ENCODE measurements at places on chromosomes 7 and 10.
A peak's percentile ranks its signal among the peaks of the same experiment; 100 is the strongest.

GRCh38 chr7:141593134-141593533 lies 41.9 kb downstream of the AGK start:
- no peak for DNase-seq

- no peak for DNase-seq
These were observed 54.9 kb downstream of the TFPI2 start for GRCh38 chr7:93835702-93836101.

GRCh38 chr7:47536661-47537611 lies 45.0 kb downstream of the TNS3 start:
- DNase-seq, result peak; percentile 84

DNA sequence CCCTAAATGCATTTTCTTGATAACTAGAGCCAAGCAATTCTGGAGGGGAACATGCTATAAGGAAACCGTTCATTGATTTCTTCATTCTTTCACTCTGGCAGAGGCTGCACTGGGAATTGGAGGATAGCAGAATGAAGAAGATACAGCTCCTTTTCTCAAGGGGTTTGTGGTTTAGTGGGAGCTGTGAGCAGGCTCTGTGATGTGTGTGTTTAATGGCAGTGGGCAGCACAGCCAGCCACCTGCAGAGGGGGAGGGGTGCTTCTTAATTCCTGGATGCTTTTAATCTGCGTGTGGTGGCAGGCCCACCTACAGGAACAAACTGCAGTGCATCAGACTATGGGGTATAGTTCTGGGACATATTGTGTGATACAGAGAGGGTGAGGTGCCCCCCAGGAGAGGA lies 31.9 kb downstream of the RPS24 start:
- no peak for DNase-seq

DNA sequence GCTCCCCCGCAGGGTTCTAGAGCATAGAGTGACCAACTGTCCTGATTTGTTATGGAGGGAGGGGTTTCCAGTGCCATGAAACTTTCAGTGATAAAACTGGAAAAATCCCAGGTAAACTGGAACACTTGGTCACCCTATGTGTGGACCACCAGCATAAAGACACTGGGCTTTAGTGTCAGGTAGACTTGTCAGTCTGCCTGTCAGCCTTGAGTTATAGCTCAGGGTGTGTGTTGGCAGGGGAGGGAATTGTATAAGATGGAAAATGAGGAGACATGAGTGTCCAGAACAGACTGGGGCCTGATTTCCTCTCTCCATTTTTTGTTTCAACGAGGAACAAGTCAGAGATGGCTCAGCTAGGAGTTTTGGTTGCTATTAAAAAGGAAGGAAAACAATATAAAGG lies 10.2 kb upstream of the EFCAB10 start:
- peak; percentile 6 for DNase-seq

GRCh38 chr7:83778073-83778443 lies 129.1 kb upstream of the SEMA3E start:
- no peak for DNase-seq

- DNase-seq, result no peak
These were observed 19.7 kb upstream of the NRF1 start for GRCh38 chr7:129591868-129592267.

DNA sequence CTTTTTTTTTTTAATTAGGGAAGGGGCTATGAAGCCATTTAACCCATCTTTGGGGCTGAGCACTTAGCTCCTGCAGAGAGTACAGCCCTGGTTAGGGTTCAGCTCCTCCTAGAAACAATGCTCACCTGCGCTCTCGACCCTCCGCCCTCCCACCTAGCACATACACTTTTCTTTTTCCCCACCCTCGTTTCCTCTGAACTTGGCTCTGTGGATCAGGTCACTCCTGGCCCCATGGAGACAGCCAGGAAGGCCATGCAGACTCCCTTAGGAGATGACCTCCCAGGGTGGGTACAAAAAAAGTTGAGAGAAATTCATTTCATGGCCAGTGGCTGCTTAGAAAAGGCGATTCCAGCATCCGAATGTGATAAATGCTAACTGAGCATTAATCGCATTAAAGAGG lies 15.8 kb downstream of the PAX2 start:
- no peak for DNase-seq

DNA sequence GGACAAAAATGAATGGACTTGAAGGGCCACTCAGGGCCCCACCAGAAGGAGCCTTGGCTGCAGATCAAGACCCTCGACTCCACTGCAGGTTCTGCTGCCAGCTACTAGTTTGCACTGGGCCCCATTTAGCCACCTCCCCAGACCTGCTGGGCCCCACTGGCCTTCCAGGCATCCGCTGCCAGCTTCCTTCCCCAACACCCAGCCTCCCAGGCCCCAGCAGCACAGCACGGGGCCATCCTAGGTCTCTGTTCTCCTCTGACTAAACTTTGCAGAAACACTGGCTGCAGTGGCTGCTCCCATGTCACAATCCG lies 277.4 kb upstream of the KLF14 start:
- no peak for DNase-seq

- no peak for DNase-seq
These were observed 8.0 kb downstream of the AASS start for GRCh38 chr7:122136078-122136477.

GRCh38 chr7:94354953-94355352 lies 39.7 kb upstream of the COL1A2 start:
- DNase-seq, result no peak

- DNase-seq, result no peak
These were observed 113.5 kb downstream of the AHR start for GRCh38 chr7:17411922-17412321.

GRCh38 chr7:99419323-99420021 lies 10.7 kb downstream of the BUD31 start:
- DNase-seq, result no peak

DNA sequence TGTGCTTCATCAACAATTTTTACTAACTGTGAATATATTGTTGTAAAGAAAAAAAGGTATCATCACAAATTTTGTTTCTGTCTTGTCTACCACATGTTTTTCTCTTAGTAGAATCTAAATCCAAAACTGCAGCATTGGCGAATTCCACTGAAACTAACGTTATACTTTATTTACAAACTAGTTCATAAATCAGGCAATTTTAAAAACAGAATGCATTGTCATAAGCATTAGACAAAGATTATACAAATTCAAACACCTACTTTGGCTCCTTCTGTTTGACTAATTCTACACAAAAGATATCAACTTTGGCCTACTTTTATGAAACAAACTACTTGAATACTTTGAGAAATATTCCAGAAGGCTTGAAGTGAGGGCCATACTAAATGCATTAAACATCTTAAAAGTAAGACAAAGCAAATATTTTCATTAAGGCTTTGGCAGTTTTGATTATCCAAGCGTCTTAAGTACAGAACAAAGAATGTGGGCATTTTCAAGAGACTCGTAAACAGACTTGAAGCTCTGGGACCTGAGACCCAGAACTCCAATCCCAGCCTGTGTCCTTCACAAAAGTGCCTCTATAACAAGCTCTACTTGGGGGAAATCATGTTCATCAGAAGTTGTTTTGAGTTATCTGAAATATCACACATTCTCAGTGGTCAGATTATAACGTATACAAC lies 81.0 kb downstream of the CPVL start:
- no peak for DNase-seq

GRCh38 chr7:45176886-45177731 lies 19.5 kb downstream of the RAMP3 start:
- DNase-seq, result peak; percentile 62

- no peak for DNase-seq
These were observed 752 bp downstream of the LRMDA start for GRCh38 chr10:75432176-75432575.

- no peak for DNase-seq
These were observed 12.0 kb upstream of the AKR1B1 start for GRCh38 chr7:134470864-134471263.

DNA sequence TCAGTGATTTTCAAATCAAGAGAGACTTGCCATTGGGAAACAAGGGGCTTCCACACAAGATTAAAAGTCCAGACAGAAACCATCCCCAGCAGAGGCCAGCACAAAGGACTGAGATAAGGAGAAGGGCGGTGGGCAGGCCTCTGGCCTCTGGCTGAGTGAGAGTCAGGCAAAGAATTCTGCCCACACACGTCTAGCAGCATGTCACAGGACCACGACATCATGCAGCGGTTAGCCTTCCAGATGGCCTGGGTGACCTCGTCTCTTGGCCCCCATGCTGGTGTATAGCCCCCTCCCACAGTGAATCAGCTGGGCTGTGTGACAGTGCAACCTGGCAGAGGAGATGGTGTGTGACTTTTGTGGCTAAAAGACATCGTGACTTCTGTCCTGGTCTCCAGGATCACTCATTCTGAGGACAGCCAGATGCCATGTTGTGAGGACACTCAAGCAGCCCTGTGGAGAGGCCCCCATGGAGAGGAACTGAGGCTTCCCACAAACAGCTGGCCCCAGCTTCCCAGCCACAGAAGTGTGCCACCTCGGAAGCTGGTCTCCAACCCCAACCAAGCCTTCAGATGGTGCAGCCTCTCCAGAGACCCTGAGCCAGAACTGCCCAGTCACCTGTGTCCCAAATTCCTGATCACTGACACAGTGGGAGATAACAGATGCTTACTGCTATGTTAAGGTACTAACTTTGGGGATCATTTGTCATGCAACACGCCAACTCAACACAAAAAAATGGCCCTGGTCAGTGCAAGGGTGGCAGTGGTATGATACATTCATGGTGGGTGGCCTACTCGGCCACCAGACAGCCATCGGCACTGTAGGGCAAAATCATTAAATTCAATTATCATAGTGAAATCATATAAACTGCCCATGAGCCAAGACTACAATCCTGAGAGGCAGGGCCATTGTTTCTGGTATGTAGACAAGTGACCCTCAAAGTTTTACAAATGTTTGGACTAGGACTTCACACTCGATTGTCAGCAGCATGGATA lies 73.2 kb downstream of the TNS3 start:
- no peak for DNase-seq

DNA sequence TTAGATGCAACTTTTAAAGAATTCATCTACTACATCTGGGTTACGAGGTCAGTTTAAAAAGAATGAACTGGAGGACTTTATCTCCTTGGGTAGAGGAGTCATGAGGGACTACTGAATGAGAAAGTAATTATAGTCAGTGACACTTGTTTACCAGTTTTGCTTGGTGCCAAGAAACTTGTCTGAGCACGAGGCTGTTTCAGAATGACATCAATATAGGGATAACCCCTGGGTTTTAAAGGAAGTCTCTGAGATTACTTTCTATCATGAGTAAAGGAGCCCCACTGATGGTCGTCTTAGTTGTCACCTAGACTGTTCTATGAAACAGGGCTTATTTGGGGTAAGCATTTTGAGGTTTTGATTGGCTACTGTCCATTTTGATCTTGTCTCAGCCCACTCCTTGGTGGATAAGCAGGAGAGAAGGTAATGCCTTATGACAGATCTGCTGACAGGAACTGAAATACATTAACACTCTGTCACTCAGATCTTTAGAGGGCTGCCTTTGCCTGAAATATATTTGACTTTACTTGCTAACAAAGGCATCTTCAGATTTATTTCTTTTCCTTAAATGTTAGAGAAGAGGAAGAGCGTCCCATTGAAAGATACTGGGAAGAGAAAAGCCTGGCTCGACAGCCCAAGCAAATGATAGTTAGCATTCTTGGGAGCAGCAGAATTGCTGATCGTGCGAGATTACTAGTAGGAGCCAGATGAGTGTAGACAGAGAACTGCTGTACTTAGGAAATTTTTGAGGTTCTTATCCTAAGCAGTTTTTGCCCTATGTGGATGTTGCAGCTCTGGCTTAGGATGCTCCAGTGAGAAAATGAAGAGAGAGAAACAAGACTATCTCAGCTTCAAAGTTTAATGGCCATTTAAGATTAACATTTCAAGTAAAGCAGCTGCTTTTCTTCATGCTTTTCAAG lies 299.2 kb upstream of the LRGUK start:
- DNase-seq, result no peak

GRCh38 chr7:30463405-30464145 lies 15.0 kb downstream of the NOD1 start:
- DNase-seq, result no peak

DNA sequence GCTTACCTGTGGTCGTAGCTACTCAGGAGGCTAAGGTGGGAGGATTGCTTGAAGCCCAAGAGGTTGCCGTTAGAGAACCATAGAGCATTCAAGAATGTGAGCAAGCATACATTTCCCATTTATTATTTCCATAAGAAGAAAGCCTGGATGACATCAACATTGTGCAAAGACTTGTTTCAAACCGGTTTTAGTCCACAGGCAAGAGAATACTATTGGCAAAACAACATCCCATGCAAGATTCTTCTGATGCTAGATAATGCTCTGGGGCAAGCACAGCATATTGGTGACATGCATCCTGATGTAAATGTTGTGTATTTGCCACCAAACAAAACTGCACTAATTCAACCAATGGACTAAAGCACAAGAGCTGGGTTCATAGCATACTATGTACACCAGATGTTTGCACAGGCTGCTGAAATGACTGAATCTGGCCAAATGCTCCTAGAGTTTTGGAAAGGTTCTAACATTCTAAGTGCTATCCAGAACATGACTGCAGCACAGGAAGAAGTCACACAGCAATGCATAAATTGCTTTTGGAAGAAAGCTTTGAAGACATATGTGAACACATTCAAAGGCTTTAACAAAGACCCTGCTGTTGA lies 42.6 kb downstream of the OTUD1 start:
- no peak for DNase-seq

GRCh38 chr7:85840554-85840953 lies 653.7 kb upstream of the SEMA3D start:
- no peak for DNase-seq

- no peak for DNase-seq
These were observed 3.1 kb upstream of the SAMD9 start for GRCh38 chr7:93120592-93121549.

GRCh38 chr7:151060416-151061212 lies 1.2 kb downstream of the SLC4A2 start:
- DNase-seq, result no peak

GRCh38 chr10:101552442-101552841 lies 35.6 kb downstream of the POLL start:
- no peak for DNase-seq

- no peak for DNase-seq
These were observed 5.7 kb downstream of the LRRC20 start for GRCh38 chr10:70376436-70377378.

- DNase-seq, result peak; percentile 91
These were observed 361 bp upstream of the PLXDC2 start for GRCh38 chr10:19815731-19816410.

DNA sequence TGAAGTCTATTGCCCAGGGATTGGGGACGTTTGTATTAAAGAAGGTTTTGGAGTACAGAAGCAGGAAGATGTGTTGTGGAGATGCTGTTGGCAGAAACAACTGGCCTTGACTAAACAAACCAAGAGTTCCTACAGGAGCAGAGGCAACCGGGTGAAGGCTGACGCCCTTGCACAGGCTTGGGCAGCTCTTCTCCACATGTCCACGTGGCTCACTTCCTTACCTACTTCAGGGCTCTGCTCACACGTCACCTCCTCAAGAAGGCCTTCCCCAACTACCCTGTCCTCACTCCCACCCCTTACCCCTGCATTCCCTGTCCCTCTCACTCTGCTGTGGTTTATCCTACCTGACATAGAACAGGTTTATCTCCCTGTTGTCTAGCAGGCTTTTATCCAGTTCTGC lies 59.9 kb upstream of the JAZF1 start:
- no peak for DNase-seq

- no peak for DNase-seq
These were observed 411.8 kb downstream of the ADRA2A start for GRCh38 chr10:111488668-111489067.

- DNase-seq, result no peak
These were observed 175.0 kb downstream of the CFTR start for GRCh38 chr7:117654780-117655179.

All from left forelimb (tissue), 1 donor.